ENCODE measurements at places on chromosomes 3 and 15.

GRCh38 chr3:116291141-116291540 is 154.1 kb downstream of the LSAMP start:
- no peak for DNase-seq

DNA sequence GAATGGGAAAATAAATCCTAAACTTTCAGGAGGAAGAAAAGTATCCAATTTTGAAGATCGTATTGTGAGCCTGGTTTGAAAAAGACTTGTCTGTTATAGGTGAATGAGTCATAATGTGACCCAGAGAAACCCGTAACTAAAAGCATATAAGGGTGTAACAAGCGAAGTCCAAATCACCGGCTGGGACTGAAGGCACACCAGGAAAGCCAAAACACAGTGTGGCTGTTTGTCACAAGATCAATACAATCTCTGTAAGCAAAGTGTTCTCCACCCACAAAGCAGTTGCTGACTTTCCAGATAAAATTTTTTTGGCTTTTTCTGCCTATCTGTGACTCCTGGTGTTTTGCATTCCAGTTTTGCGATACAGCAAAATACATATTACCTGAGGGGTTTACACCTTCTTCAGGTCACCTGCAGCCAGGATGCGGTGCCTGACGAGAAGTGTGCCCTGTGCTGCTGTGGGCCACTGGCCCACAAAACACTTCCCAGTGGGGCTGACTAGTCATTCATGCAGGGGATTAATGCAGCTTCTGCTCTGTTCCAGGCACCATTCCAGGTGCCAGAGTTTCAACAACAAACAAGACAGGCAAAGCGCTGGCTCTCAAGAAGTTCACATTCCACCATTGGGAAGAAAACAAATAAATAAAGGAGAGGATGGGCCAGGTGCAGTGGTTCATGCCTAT is 14.4 kb downstream of the HES1 start:
- no peak for DNase-seq

DNA sequence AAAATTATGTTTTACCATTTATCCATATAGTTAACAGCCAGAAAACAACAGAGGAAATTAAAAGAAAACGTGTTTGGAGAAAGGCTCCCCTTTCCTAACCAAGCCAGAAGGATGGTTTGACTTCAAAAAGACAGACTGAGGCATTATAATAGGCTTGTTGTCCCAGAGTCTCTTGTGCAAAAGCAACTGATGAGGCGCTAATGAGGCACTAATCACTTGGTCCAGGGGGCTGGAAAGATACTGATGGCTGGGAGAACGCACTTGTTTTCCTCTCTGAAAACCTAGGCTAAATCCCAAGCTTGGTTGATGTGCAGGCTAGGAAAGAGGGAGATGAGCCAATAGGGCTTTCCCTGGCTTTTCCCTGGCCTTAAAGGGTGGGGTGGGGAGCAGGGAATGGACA is 389.6 kb downstream of the NTRK3 start:
- DNase-seq: no peak

DNA sequence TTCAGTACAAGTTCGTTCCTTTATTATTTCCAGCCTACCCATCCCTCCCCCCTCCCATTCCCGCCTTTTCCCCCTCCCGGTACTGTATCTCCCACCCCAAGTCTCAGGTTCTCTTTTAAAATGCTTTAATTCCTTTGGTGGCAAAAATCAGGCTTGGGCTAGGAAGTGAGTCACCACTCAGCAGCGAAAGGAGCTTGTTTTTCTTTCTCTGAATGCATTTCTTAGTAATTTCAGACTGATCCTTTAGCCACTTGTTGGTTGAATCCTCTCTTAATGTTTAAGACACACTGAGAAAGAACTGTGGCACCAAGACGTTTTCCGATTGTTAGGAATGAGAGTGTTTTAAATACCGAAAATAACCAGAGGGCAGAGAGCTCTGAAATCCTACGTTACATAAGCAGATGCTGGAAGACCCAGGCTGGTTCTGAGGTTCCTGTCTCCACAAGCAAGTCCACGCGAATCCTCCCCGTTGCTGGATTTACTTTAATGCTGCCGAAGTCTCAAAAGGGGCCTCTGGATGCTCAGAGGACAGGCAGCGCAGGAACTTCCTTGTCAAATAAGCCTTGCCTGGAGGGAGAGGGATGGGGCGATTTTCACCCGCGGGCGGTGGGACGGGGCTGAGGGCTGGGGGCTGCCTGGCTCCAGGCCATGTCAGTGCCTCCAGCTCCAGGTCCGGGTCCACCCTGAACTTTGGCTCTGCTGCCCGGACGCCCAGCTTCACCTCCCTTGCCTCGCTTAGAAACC is 854 bp upstream of the COL8A1 start:
- no peak for DNase-seq

DNA sequence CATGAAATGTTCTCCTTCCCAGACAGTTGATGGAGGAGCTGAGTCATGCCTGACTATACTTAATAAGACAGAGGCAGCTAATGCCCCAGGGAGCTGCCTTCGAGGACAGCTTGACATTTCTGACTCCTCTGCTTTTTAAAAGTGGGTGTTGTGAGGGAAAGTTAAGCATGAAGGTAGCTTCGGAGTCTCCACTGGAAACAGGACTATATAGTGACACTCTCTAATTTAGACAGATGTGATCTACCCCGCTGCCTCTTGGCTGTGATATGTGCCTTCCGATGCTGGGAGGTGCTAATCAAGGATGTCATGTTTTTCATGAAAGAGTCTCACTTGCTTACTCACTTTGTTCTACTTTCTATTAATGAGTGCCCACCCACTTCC is 72.7 kb downstream of the IL1RAP start:
- no peak for DNase-seq

- no peak for DNase-seq
Observed at GRCh38 chr3:159858650-159859049, 130.0 kb upstream of the IL12A start.

DNA sequence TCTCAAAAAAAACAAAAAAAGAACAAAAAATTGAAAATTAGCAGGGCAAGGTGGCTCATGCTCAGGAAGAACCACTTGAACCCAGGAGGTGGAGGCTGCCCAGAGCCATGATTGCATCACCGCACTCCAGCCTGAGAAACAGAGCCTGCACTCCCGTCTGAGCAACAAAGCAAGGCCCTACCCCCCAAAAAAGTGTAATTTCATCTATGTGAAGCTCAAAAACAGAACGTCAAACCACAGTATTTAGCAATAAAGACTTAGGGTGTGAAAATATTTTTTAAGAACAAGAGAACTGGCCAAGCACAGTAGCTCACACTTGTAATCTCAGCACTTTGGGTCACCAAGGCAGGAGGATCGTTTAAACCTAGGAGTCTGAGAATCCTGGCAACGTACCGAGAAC is 38.2 kb downstream of the STAG1 start:
- no peak for DNase-seq

- no peak for DNase-seq
Observed at GRCh38 chr3:169002689-169003088, 660.8 kb downstream of the MECOM start.

GRCh38 chr15:97955035-97955434 is 5.5 kb upstream of the ARRDC4 start:
- DNase-seq: no peak

DNA sequence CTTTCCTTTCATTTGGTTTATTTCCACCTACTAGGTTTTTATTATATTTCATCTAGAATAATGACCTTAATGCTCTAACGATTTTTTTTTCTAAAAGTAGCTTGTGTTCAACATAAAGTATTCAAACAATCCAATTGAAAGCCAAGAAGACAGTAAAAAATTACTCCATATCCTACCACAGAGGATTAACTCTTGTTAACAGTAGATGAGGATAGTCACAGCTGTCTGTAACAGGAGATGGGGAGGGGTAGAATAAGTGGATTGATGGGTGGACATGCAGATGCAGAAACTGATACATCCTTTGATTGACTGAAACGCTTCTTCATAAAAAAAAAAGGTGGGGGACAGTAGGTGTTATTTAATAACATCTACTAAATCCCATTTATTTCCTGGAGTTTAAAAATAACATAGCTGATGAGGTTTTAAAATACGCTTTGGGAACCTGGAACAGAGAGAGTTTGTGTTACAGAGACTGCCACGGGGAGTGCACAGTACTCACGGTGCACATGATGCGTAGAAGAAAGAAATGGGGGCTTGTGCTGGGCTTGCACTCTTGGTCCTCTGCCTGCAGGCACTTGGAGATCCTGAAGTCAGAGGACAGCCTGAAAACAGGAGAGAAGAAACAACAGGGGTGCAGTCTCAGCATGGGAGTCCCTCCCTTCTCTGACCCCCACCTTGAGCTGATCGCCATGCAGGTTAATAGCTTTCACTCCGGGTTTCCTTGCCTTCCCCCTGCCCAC is 226.7 kb downstream of the THSD4 start:
- DNase-seq: no peak

Measured in stimulated activated CD8-positive, alpha-beta memory T cell treated with anti-CD3 and anti-CD28 coated beads, Interleukin-4, amount 100 ng/mL, for 1 hour (primary cell).